Skin of body (tissue), 3 donors: ENCODE measurements at places on chromosomes 4 and X. TPM values are rescaled to one million over a fixed set of nuclear protein-coding genes. Genes with fewer than 3 reads are reported as not detected.

Gene HPGD
- 34.6 TPM for total RNA-seq

Gene CD38
- 0.39 TPM for total RNA-seq

Gene MAGEA4
- not detected for total RNA-seq

Gene CXCR3
- total RNA-seq = 0.30 TPM

Gene P2RY8
- 0.99 TPM for total RNA-seq

Gene LYAR
- 10.1 TPM for total RNA-seq

Gene HAUS3
- 14.5 TPM for total RNA-seq

Gene HSFX3
- not detected for total RNA-seq

Gene CLNK
- 0.10 TPM for total RNA-seq

Gene GABRG1
- under 0.01 TPM for total RNA-seq

Gene INTS6L
- total RNA-seq = 14.2 TPM

Gene BEX2
- total RNA-seq = 7.8 TPM

Gene CT45A5
- total RNA-seq = not detected

Gene L1CAM
- 3.6 TPM for total RNA-seq

Gene BGN
- 28.1 TPM for total RNA-seq

Gene FHDC1
- total RNA-seq = 12.2 TPM

Gene EPGN
- total RNA-seq = 29.6 TPM

Gene GYG2
- total RNA-seq = 10.7 TPM

Gene RPS6KA6
- total RNA-seq = 6.5 TPM

Gene PRRG3
- total RNA-seq = 13.8 TPM

Gene DUSP21
- total RNA-seq = not detected

Gene GAB3
- 4.5 TPM for total RNA-seq

Gene THOC2
- total RNA-seq = 118 TPM

Gene GPR101
- not detected for total RNA-seq

Gene S100G
- not detected for total RNA-seq

Gene RNF175
- 1.9 TPM for total RNA-seq

Gene ARX
- 0.10 TPM for total RNA-seq

Gene SLC6A8
- 22.0 TPM for total RNA-seq

Gene SPP1
- 253 TPM for total RNA-seq

Gene EPHA5
- total RNA-seq = 0.59 TPM

Gene PHOX2B
- not detected for total RNA-seq

Gene VCX2
- total RNA-seq = not detected

Gene DCAF4L1
- total RNA-seq = 0.20 TPM

Gene LONRF3
- 2.7 TPM for total RNA-seq

Gene MAGED1
- 82.5 TPM for total RNA-seq

Gene EFHC2
- 1.6 TPM for total RNA-seq

Gene TREX2
- total RNA-seq = 6.1 TPM

Gene NXF3
- total RNA-seq = not detected

Gene JCHAIN
- 2.2 TPM for total RNA-seq

Gene NUDT9
- 15.7 TPM for total RNA-seq

Gene PABPC1L2B
- not detected for total RNA-seq

Gene ARAP2
- total RNA-seq = 48.6 TPM

Gene LRCH2
- total RNA-seq = 4.7 TPM

Gene SERTM2
- total RNA-seq = 0.10 TPM

Gene CSAG2
- not detected for total RNA-seq

Gene BRS3
- not detected for total RNA-seq

Gene HSD17B10
- 37.2 TPM for total RNA-seq
